HFFc6 (cell line): ENCODE measurements at places on chromosomes 12 and 14.

- peak; percentile 89 for DNase-seq
Observed at GRCh38 chr12:82685790-82686167, 927 bp upstream of the TMTC2 start.

DNA sequence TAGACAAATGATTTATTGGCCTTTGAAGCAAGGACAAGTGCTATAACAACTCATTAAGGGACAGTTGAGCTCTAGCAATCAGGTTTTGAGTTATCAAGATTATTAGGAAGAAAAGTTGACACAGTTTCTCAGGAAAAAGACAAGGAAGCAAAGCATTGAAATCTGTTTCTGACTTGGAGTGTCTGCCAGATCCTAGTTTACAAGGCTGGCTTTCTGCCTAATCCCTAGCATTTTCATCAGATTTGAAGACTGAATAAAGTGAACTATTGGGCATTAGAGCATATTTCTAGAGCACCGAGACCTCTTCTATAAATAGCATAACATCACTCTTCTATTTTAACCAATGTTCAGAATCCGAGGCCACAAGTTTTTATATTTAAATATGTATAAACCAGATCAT, 7.0 kb downstream of the SYT1 start:
- DNase-seq = no peak

DNA sequence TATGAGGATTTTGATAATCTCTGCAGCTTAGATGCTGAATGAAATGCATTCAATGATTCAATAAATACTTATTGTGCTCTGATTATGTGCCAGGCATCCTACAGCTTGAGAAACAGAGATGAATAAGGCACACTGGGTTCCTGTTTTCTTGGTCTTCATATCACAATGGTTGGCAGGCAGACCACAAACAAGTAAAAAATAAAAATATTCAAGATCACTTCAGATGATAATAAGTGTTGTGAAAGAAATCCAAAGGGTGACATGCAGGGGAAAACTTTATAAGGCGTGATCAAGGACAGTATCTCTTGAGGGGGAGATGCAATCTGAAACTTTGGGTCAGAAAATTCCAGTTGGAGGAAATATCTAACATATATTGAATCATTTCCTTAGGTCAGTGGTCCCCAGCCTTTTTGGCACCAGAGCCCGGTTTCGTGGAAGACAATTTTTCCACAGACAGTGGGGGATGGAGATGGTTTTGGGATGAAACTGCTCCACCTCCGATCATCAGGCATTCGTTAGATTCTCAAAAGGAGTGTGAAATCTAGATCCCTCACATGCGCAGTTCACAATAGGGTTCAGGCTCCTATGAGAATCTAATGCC, 73.7 kb upstream of the RAP1B start:
- DNase-seq = no peak

GRCh38 chr12:108215458-108215857, 86.4 kb downstream of the WSCD2 start:
- no peak for DNase-seq

- no peak for DNase-seq
Observed at GRCh38 chr14:77044783-77045237, 16.3 kb upstream of the IRF2BPL start.

GRCh38 chr14:88599761-88600439, 37.1 kb downstream of the ZC3H14 start:
- no peak for DNase-seq

DNA sequence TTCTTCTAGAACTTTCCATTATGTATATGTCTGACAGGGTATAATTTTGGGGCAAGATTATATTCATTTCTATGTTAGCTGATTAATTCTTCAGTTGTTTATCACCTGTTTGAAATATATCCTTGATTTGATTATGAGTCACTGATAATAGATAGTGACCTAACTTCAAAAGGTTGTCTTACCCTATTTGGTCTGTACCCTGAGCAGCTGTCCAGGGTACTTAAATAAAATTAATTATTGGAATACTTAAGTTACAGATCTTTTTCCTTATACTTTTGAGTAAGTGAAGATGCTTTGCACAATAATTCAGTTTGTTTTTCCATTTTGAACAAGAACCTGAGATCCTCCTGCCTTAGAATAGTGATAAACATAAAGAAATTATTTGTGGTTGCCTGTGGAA, 13.2 kb upstream of the NPAS3 start:
- no peak for DNase-seq

DNA sequence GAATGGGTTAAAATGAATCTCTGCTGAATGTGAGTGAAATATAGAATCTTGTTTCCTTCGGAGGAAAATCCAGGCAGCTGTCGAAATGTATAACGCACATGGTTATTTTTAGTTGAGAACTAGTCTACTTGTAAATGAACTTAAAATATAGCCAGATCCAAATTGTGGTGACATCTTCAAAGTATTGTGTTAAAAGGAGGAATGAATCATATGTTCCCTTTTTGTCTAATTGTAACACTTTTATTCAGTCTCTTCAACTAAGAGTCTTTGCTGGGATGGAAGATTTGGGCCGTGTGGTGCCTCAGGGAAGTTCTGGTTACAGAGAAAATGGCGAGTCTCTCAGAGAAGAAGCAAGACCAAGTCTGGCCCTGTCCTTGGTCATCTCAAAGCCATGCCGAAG, 82.5 kb downstream of the SLC4A8 start:
- no peak for DNase-seq

GRCh38 chr14:97217111-97217885, 420.1 kb downstream of the VRK1 start:
- no peak for DNase-seq

DNA sequence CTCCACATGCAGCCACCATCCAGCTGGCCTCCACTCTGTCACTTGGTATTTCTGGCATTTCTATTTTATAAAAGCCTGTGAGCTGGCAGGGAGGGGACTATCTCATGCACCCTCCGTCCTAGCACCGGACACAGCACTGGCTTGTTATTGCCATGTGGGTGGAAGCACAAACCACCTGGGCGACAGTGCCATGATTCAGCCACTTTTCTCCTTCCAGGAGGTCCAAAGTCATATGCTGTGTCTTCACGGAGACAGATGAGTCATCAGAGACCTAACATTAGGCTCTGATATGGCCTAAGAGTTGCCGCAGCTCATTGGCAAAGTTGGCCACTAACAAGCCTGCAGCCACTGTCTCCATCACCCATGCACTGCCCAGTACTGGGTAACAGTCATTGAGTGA, 1123.0 kb downstream of the VRK1 start:
- DNase-seq = no peak

DNA sequence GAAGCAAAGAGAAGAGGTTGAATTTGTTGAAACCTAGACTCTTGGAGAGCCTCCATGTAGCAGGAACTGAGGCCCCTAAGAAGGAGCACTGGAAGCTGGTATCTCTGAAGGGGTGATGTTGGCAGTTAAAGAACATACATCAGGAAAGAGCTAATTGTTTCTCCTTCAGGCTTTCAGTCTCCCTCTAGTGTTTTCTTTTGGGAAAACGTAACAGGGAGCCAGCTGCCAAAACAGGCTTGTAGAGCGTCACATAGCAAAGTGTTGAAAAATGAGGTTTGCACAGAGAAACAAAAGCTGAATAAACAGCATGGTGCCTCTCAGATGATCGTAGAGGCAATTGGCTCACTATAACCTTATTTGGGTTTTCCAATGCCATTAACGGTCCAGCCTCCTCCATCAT, 46.9 kb upstream of the CAND1 start:
- peak; percentile 25 for DNase-seq

DNA sequence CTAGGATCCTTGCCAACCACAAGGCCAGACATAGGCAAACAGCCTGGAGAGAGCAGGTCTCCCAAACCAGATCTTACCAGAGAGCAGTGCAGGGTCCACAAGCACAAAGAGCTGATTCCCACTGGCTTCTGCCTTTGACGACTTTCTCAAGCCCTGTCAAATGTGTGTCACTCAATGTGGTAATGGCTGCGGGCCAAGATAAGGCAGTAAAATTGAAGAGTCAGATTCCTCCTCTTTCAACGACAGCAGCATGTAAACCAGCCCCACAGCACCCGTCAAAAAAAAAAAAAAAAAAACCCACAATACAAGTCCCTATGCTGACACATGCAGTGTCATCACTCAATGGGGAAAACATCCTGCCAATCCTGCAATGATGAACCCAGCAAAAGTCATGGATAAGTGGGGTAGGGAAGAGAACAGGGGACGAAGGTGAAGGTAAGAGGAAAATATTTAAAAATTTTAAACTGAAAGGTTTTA, at the start of gene STON2:
TSS of gene STON2 (minus strand) at position 123 of the 477 bp plus-strand sequence. CDS start 1,942 bp downstream, outside the sequence.
- peak; percentile 17 for DNase-seq

DNA sequence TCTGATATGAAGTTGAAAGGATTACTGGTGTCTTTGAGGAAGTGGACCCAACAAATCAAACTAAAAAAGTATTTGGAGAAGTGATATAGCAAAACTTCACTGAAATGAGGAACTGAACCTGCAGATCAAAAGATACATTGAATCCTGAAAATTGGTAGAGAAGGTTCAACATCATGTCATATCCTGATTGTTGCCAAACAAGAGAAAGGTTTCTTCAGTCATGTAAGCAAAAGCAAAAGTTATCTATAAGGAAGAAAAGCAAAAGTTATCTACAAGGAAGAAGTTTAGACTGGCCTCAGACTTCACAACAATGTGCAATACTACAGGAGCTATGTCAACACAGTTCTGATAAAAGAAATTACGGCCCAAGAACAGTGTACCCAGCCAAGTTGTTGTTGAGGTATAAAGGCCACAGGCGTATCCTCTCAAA, 142.7 kb downstream of the RAD51B start:
- no peak for DNase-seq
